ENCODE measurements at places on chromosomes 5 and 9. TPM values are rescaled to one million over a fixed set of nuclear protein-coding genes. Genes with fewer than 3 reads are reported as not detected.

The QRFP gene
- total RNA-seq = not detected

The PHYHD1 gene
- total RNA-seq = 15.9 TPM

The AGXT2 gene
- not detected for total RNA-seq

The FBN2 gene
- 52.6 TPM for total RNA-seq

The TTC23L gene
- total RNA-seq = under 0.01 TPM

The SLC25A2 gene
- not detected for total RNA-seq

The ECM2 gene
- total RNA-seq = 0.50 TPM

The CER1 gene
- not detected for total RNA-seq

The FTMT gene
- total RNA-seq = not detected

The ISL1 gene
- not detected for total RNA-seq

The ANKRD18B gene
- 0.17 TPM for total RNA-seq
